Fibroblast of skin of right biceps (primary cell): ENCODE measurements at places on chromosomes 6 and 20.

- DNase-seq, result peak; percentile 65
Observed at GRCh38 chr20:59835448-59836395, 97.7 kb downstream of the SYCP2 start.

DNA sequence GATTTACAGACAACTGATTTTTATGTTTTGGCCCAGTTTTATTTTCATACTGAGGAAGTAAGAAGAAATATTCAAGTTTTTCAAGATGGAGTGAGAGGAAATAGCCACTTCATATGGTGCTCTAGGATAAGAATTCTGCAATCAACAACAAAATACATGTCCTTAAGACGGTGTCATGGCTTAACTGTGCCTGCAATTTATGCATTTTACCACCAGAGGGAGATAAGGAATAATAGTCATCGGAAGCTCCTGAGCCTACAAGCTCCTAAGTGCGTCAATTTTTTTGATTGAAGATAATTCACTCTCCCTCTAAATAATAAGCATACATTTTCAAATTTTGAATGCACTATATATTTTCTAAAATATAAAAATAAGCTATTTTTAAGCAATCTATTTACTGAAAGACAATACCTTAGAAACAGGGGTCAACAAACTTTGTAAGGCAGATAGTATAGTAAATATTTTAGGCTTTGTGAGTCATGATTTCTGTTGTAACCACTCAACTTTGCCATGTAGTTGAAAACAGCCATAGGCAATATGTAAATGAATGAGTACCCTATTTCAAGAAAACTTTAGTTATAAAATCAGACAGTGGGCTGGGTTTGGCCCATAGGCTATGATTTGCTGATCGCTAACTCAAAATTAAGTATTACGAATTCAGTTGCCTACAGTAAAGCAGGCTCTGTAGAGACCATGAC lies 230.9 kb upstream of the DTNBP1 start:
- DNase-seq, result peak; percentile 42

- no peak for DNase-seq
Observed at GRCh38 chr6:30013291-30013922, 47.7 kb upstream of the POLR1H start.

DNA sequence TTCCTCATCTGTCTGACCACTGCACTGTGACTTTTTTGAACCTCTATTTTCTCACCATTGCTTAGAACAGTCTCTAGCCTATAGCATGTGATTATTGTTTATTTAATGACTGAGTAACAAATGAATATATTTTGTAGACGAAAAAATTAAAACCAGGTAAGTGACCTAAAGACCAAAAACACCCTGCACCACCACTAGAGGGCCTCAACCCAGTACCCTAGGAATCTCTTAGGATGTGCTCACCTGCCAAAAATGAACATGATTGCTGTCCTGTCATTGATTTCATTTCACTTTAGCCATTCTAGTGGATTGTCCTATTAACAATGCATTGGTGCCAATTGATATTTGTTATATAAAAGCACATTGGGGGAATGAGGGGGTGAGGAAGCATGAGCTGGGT lies 199.1 kb downstream of the COL9A1 start:
- DNase-seq, result no peak

DNA sequence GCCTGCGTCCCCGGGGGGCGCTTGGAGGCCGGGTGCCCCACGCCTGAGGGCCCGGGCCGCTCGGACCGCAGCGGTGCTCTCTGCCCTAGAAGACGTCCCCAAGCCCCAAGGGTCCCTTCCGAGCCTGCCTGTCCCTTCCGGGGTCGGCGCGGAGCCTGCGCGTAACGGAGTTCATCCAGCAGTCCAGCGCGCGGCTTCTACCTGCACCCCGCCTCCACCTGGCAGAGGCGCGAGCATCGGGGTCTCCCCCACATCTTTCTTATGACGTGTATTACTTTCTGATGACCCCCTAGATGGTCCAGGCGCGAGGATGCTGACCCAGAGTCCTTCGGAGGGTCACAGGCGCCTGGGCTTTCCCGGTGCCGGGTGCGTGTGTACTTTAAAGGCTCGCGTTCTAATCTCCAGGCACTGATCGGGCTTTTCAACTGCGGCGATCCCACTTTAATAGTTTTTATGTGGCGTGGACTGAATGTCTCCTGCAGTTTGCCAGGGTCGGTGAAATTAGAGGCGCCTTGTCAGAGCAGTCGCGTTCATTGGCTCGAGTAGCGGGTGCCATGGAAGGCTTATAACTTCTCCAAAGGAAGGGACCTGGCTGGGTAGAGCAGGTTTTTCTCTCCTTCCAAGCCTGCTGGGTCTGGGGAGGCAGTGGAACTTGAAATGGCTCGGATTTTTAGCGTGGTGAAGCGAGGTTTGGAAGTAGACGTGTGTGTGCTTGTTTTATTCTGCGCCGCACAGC lies 912 bp downstream of the EYA4 start:
- DNase-seq, result peak; percentile 10

GRCh38 chr6:47230579-47230978 lies 79.1 kb downstream of the TNFRSF21 start:
- no peak for DNase-seq

DNA sequence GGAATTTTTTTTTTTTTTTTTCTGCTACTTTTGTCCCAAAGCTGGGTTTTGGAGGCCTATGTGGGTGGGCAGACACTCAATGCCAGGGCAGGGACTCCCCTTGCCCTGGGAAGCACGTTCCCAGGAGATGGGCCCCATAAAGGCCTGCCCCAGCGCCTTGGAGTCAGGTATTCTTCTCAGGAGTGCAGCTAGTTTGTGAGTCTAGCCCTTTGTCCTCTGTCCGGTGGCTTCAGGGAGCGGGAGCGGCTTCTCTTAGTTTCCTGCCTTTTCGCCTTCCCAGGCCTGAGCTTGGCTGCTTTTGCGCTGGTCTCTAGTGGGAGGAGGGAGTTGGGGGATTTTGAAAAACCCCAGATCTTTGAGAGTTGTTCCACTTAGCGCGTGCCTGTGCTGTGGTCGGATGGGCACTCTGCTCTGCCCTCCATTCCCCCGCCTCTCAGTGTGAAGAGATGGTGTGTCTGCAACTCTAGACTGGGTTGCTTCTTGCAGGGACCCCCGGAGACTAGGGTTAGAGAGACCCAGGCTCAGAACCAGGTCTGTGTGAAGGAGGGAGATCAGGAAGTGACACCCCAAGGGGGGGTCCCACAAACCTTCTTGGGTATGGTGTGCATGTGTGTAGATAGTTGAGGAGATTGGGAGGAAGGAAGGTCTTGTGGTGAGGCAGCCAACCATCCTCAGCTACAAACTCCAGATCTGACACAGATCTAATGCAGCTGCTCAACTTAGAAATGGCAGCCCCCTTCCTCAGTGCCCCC lies 1.3 kb downstream of the PLCG1 start:
- peak; percentile 17 for DNase-seq

GRCh38 chr6:127971945-127972391 lies 71.1 kb upstream of the THEMIS start:
- DNase-seq, result peak; percentile 86

GRCh38 chr6:51996296-51996947 lies 91.0 kb downstream of the PKHD1 start:
- DNase-seq, result no peak

- peak; percentile 41 for DNase-seq
Observed at GRCh38 chr20:49775229-49775693, 37.4 kb upstream of the SLC9A8 start.
